Activated CD8-positive, alpha-beta memory T cell treated with anti-CD3 and anti-CD28 coated beads for 1 hour (primary cell): ENCODE measurements at places on chromosomes 5 and 9.

GRCh38 chr9:95506428-95506677, 10.4 kb downstream of the PTCH1 start:
- DNase-seq = no peak

- DNase-seq = no peak
These were observed 1295.8 kb downstream of the EFNA5 start for GRCh38 chr5:106374956-106375355.

DNA sequence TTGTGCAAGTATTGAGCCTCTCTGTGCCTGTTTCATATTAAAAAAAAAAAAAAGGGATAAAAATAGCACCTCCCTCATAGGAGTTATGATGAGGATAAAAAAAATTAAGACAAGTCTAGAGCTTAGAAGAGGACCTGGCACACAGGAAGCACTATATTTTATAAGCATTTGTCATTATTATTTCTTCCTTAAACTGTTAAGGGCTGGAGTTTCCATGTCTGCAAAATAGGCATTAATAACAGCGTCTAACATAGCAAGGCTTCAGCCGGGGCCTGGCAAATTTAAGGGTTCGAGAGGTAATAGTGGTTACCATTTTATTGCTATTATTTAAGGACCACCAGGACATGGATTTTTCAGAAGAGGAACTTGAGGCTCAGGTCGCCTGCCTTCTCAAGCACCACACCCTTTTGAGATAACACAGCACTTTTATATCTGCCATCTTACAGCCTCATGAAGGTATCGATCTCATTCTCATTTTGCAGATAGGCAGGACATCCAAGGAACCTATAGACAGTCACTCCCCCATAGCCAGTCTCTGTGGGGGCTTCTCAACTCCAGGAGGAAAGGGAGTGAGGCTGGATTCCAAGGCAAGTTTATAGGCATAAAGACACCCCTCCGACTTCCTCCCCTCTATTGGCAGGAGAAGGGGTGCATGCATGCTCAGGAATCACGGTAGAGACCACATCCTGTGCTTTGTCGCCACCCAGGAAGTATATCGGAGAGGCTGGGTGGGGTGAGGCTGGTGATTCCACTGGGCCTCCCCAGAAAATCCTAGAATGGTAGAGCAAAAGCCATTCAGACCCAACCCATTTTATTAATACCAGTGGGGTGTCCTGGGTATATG, 2.4 kb downstream of the ANXA6 start:
- DNase-seq = no peak

GRCh38 chr5:180281706-180282105, 10.2 kb downstream of the MAPK9 start:
- no peak for DNase-seq

GRCh38 chr5:134777366-134777765, 18.8 kb downstream of the DDX46 start:
- no peak for DNase-seq

GRCh38 chr9:127446713-127447415, 4.3 kb downstream of the RPL12 start:
- DNase-seq = no peak

DNA sequence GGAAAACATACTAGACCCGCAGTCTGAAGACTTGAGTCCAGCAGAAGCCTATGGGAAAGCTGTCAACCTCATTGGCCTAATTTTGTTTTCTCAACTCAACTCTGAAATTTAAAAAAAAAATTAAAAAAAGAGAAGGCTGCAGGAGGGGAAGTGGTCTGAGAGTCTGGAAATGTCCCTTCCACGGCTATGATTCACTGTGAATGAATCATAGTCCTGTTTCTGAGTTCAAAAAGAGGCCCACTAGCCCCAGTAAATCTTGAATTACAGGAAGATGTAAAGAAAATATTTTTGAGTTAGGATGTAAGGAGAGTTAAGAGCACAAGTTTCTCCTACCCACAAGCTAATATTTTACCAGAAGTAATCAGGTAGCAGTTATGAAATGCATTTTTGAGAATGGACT, 565.5 kb upstream of the DMAC1 start:
- no peak for DNase-seq

- no peak for DNase-seq
These were observed 7.0 kb upstream of the HK3 start for GRCh38 chr5:176906126-176906525.

- DNase-seq = no peak
These were observed 36.3 kb upstream of the BASP1 start for GRCh38 chr5:17180864-17181723.
